Activated CD4-positive, alpha-beta T cell treated with anti-CD3 and anti-CD28 coated beads for 36 hours (primary cell): ENCODE measurements at places on chromosomes 3 and 15. TPM values are rescaled to one million over a fixed set of nuclear protein-coding genes. Genes with fewer than 3 reads are reported as not detected.

GRCh38 chr15:96351761-96352603 lies 21.5 kb downstream of the NR2F2 start:
- H3K27ac ChIP-seq = no peak overlapping the region
- H3K4me3 ChIP-seq = no peak overlapping the region
- DNase-seq = no peak
- H3K36me3 ChIP-seq = no peaks in the 10 kb centered on the region

GRCh38 chr3:188974856-188975599 lies 196.7 kb upstream of the TPRG1 start:
- H3K4me1 ChIP-seq = peaks cover 10% of the 10 kb centered on the region
- H3K4me3 ChIP-seq = no peak overlapping the region

HIGD2B gene
- not detected for total RNA-seq

BFSP2 gene
- total RNA-seq = not detected

CYP1A1 gene
- 2.2 TPM for total RNA-seq

HGD gene
- 0.16 TPM for total RNA-seq
